ENCODE measurements at places on chromosomes 5 and 9.

DNA sequence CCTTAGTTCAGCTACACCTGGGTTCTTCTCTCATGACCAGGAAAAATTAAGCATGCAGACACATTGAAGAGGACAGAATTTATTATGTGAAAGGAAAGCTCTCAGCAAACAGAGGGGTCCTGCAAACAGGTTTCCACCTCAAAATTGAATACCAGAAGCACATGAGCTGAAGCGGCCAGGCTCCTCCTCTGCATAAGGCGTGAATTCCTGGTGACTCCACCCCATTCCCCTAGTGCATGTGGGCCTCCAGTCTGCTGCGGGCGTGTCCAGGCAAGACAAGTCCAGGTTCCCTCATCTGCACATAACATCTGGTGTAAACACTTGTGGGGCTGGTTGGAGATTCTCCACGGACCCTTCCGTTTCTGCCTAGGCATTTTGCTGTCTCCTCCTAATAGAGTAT, 1156.4 kb downstream of the FOXD4L5 start:
- DNase-seq, result no peak

DNA sequence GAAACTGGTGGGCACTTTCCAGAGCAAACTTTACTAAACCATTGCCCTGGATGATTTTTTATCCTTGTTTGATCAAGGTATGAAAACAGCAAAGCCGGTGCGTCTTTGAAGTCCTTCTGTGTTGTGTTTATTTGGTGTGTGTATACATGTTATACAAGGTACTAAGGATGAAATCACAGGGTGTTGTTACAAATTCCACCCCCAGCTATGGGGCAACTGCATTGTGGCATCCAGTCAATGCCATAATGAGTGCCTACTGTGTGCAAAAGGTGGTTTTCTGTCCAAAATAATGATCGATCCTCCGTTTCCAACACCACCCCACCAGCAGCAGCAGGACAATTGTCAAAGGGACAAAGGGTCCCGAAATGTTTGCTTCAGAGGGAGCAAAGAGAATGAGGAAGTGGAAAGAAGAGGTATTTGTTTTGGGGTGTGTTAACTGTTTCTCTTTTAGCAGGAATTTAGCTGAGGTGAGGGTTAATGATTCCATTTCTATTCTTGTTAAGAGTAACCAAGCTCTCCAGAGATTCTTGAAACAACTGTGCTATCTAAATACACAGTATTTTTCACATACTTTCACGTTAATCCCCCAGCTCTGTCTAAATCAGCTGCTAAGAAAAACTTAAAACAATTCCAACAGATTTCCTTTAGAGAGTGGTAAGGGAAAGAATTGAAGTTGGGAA, 568.7 kb upstream of the KLF4 start:
- DNase-seq, result no peak

DNA sequence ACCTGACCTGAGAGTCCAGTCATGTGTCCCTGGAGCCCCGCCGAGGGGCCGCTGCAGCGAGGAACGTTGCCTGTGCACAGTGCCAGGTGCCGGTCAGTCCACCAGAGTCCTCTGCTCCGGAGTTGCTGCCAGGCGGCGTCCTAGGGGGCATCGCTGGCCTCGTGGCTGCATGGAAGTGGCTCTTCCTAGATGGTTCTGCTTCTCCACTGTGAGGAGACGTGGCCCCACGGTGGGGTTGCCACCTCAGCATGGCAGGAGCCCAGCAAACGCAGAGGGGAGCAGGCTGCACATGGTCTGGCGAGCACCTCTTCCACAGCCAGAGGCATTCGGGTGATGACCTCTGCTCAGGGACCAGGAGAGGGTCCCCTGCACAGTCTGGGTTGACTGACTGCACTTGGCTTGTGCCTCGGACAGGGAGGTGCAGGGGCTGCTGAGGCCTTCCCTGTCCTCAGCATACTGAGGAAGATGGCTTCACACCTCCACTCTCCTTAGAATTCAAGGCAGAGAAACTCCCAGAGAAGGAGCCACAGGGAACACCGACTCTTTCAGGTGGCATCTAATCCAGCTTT, 25.9 kb upstream of the POMT1 start:
- no peak for DNase-seq

GRCh38 chr9:104527109-104527508, at the start of gene OR13C4:
OR13C4 (minus strand) TSS chr9:104527209; CDS start chr9:104527209, 0 bp downstream.
- no peak for DNase-seq

DNA sequence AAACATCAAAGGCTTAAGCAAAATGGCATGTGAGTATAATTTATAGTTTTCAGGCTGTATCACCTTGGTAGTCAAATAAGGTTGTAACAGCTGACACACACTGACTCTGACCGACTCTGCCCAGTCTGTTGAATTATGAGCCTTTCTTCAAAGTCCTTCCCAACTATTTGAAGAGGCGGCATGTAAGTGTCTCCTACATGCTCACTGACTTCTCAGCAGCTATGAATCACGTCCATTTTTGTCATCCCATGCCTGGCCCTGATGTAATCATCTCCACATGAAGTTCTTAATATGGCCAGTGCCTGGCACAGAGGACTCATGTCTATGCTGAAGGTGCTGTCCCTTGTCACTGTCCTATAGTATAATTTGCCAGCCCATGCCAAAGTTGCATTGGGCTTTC, 5.1 kb upstream of the PTBP3 start:
- DNase-seq, result no peak

DNA sequence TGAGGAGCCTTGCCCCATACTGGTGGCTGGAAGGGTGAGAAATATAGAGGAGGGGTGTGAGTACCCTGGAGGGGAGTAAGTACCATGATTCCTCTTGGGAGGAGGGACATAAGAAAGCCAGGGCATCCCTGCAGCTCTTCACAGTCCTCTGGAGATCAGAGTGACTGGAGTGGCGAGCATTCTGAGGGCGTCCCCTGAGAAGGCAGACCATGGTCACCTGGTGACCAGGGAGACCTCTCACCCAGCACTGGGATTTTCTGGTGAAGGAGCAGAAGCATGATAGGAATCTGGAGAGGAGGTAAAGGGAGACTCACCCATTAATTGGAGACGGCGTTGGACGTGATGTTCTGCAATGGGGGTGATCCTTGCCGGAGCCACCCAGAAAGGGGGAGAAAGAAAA, 27.7 kb upstream of the GPX3 start:
- DNase-seq, result no peak

DNA sequence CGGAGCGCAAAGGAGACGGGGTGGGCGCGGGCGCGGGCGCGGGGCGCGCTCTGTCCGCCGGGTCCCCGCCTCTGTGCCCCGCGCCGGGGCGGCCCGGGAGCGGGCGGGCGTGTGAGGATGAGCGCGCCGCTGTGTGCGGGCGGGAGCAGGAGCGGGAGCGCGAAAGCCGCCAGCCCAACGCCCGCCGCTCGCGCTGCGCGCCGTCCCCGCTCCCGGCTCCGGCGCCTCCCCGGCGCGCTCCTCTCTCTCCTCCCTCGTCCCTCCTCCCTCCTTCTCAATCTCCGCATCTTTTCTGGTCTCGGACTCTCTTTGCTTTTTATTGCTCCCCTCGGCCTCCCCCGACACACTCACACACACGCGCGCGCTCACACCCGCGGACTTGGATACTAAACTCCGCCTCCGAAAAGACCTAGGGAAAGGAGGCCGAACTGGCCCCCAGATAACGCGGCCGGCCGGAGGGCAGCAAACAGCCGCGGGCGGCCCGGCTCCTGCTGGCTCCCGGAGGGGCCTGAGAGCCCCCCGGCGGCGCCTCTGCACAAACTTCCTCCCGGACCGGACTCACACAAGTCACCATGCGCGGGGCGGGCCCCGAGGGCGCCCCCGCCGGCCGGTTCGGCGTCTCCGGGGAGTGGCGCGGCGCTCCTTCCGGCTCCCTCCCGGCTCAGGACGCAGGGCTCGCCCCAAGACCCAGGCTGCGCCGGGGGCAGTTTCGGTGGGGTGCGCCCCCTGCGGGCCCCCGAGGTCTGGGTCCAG, at the start of gene FIBCD1:
Gene FIBCD1, minus strand, starts transcription at position 596 of the 753 bp plus-strand sequence. CDS start 640 bp downstream, outside the sequence.
- DNase-seq, result no peak

DNA sequence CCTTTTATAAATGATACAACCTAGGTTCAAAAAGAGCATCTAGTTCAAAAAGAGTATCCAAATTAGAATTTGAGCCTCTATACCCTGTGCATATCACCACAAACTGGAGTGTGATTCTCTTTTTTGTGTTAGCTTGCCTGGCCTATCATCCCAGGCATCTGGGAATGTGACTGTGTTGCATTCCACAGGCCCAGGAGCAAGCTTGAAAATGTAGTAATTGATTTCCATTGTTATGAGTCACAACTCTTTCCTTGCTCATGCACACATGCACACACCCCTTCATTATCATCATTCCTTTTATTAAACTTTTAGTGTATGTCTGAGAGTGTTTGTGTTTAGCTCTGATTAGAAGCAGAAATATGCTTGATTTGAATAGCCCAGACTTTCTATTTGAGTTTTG, 75.2 kb downstream of the FCHO2 start:
- DNase-seq, result no peak

GRCh38 chr9:96611302-96611701, 8.3 kb downstream of the CDC14B start:
- DNase-seq, result no peak

DNA sequence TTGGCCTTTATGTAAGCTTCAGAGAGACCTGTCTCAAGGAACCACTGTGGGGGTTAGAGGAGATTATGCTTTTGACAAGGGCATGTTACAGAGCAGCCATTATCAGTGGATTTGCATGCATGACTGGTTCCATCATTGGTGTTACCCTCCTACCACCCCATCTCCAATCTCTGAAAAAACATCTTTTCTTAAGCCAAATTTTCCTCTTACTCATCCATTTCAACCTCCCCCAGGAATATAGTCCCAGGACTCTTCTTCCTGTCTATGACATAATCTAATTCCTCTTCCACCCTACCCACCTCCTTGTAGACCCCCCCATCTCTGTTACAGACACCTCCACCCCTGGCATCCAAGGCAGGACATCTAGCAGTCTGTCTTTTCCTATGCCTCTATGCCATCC, 33.1 kb upstream of the ADRB2 start:
- no peak for DNase-seq

DNA sequence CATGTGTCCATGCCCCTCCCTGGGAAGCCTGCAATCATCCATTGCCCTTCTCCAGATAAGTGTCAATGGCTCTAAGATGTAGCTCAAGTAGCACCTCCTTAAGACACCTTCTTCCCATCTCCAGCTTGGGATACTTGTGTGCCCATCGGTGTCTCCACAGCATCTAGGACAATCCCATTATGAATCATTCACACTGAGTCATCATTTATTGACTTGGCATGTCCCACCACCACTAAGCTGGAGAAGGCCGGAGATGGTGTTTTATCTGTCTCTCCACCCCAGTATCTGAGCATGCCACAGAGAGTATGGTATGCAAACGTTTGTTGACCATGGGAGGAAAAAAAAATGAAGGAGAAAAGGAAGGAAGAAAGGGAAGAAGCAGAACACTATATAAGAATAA, 342.2 kb downstream of the TRIM32 start:
- no peak for DNase-seq

DNA sequence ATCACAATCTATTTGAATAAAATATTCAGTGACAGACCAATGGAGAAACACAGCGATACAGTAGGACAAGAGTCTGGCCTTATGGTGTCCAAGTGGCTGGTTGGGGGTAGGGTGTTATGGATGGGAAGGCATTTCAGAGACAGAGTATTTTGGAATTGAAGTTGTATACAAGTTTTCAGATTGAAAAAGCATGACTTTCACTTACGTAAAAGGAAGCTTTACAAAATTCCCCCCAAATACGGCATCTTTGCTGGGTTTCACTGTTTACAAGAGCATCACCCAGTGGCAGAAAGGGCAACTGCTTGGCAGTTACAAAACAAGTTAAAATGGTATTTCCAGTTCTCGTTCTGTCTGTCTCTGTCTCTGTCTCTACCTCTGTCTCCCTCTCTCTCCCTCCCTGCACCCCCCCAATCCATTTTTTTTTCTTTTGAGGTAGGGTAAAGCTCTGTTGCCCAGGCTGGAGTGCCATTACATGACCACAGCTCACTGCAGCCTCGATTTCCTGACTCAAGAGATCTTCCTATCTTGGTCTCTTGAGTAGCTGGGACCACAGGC, 86.2 kb downstream of the PTPN3 start:
- DNase-seq, result no peak

DNA sequence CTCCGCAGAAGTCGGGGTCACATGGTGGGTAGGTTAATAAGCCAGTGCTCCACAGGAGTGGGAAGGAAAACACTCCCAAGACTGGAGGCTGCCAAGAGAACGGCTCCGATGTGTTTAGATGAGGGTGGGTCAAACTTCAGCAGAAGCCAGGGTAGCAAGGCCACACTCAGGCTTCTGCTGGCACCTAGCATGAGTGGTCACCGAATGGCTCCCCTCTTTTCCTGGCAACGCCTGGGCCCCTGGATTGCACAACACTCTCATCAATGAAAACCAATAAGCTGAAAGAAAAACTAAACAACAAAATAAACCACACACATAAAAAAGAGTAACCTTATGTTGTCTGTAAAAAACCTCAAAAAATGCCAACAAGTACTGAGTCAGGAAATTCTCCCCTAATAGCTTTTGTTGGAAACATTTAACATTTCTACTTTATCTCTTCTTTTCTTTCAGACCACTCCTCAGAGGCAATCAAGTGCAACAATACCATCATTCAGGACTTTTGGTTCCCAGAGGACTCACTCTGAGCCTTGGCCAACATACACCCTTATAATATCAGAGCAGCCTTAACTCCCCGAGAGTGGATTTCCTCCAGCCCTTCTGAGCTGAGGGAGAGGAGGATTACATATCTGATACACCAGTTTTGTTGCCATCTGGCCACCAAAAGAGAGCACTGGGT, 279.9 kb downstream of the ENC1 start:
- no peak for DNase-seq

DNA sequence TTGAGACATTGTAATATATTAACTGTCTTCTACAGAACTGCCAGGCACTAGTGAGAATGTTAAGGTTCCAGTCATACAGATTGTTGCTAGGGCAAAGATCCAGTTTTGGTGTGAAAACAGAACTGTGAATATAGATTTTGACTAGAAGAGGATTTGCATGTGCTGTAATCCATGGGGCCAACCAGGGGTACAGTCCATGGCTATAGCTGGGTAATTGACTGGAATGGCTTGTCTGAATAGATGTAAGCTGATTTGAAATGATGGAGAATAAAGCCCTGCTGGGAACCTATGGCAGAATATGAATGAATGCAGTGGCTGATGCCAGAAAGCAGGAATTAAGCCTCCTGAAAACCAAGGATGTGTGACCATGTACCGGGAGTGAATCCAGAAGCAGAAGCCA, 748.5 kb upstream of the CDH10 start:
- DNase-seq, result no peak

DNA sequence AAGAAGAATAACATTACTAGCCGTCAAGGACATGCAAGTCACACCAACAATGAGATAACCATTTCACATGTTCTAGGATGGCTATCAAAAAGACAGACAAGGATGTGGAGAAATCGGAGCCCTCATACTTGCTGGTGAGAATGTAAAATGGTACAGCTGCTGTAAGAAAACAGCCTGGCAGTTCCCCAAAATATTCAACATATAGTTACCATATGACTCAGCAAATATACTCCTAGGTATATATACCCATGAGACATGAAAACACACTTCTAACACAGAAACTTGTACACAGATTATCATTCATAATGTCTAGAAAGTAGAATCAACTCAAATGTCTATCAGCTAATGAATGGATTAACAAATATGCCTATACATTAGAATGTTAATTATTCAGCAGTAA, 105.4 kb upstream of the PCAT7 start:
- DNase-seq, result no peak

- DNase-seq, result no peak
These were observed 2.0 kb downstream of the SEMA6A start for GRCh38 chr5:116572350-116573278.

- DNase-seq, result no peak
These were observed 44.3 kb downstream of the GARNL3 start for GRCh38 chr9:127308652-127309434.

All from brain pericyte (primary cell).